ENCODE measurements at places on chromosomes 1 and 21.

DNA sequence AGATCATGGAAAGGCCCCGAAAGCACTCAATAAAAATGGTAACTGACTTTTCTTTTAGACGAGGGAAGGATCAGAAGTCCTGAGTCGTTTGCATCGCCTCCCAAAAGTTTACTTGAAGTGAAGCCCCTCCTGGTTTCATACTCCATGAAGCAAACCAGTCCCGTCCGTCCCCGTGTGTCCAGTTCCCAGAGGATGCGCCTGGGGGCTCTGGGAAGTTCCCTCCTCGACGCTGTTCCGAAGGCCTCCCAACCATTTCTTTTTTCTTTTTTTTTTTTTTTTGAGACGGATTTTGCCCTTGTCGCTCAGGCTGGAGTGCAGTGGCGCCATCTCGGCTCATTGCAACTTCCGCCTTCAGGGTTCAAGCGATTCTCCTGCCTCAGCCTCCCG lies 661 bp upstream of the OSCP1 start:
- DNase-seq, result no peak

GRCh38 chr21:43868461-43868860 lies 3.4 kb downstream of the AGPAT3 start:
- DNase-seq, result no peak

- DNase-seq, result no peak
Measured at GRCh38 chr1:51342591-51343206, 12.3 kb upstream of the TTC39A start.

DNA sequence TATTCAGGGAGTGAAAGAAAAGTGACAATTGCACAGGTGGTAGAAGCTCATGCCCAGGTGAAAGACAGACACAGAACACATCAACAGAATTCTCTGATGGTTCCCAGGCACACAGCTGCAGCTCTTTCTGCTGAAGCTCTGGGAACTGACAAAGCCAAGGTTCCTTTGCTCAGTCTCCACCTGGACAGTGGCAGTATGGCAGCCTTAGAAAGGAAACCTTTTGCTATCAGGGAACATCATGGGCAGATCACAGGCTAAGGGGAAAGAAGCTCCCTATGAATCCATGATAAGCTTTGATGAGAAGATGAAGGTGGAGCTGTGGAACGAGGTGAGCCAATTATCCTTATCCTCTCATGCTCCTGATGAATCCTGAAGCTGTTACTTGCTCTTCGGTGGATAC lies 1.2 kb downstream of the SPRR2B start:
- DNase-seq, result no peak

GRCh38 chr1:17014671-17015567 lies 3.2 kb upstream of the ATP13A2 start:
- DNase-seq, result no peak

- no peak for DNase-seq
Measured at GRCh38 chr1:173445164-173445563, 32.0 kb upstream of the PRDX6 start.

DNA sequence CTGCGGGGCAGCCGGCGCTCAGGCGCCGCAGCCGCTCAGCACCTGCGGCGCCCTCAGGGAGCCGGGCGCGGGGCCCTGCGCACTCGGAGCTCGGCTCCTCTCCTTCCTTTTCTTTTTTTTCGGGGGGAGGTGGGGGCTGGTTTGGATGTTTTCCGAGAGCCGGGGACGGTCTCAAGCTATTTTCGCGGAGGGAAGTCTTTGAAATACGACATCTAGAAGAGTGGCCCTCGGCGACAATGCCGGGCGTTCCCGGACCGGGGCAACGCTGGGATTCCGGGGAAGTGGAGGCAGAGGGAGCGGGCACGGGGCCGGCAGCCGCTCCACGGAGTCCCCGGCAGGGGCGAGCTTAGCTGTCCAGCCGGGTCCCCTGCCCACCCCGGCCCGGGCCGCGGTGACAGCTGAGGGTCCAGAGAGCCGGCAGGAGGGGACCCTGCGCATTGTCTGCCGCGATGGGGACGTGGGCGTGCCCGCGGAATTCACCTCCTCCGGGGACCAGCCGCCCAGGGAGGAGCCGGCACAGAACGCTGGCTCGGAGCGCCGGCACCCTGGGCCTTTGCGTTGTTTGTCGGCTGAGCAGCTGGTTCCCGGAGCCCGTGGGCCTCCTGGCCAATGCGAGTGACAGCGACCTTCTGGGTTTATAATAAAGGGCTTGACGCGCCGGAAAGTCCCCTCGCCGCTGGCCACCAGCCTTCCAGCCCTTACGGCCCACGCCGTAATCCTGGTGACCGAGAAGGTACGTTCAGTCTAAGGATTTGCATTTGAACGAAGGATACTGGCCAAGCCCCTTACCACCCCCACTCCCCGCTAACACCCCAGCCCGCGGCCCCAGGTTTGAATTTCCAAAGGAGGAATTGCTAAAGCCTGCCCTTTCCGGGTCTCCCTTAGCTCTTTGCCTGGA lies 582 bp downstream of the SLC37A1 start:
- DNase-seq, result peak; percentile 53

DNA sequence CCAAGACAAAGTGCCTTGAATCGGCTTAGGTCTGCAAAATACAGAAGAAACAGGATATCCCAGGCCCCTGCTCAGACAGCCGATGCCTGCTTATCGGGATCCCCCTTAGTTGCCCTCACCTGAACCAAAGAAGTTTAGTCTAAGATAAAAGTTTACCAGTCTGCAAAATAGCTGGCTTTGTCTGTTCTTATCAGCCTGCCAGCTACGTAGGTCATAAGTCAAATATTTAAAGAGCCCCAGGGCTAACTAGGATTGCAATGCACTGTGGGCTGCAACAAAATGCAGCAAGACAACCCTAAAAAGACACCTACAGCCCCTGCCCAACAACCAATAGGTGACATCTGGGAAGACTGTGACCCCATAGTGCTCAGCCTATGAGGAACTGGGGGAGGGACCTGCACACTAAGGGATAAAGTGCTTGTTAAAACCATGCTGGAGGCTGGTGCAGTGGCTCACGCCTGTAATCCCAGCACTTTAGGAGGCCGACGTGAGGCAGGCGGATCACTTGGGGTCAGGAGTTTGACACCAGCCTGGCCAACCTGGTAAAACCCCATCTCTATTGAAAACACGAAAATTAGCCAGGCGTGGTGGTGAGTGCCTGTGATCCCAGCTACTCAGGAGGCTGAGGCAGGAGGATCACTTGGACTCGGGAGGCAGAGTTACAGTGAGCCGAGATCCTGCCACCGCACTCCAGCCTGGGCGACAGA lies 27.4 kb downstream of the LRRC3 start:
- DNase-seq, result no peak

GRCh38 chr1:116343019-116343418 lies 30.0 kb upstream of the ATP1A1 start:
- no peak for DNase-seq

GRCh38 chr1:112549590-112549989 lies 40.8 kb downstream of the WNT2B start:
- no peak for DNase-seq

GRCh38 chr1:68173283-68173935 lies 58.9 kb downstream of the WLS start:
- DNase-seq, result no peak

DNA sequence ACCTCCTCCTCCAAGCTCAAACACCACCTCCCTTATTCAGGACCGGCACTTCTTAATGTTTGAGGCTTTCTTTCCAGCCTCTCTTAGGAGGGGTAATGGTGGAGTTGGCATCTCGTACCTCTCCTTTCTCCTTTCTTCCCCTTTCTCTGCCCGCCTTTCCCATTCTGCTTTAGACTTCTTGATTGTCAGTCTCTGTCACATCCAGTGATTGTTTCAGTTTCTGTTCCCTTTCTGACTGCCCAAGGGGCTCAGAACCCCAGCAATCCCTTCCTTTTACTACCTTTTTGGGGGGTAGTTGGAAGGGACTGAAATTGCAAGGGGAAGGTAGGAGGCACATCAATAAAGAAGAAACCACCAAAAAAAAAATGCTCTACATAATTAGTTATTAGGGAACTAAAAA lies 5.6 kb downstream of the ELK4 start:
- DNase-seq, result no peak

DNA sequence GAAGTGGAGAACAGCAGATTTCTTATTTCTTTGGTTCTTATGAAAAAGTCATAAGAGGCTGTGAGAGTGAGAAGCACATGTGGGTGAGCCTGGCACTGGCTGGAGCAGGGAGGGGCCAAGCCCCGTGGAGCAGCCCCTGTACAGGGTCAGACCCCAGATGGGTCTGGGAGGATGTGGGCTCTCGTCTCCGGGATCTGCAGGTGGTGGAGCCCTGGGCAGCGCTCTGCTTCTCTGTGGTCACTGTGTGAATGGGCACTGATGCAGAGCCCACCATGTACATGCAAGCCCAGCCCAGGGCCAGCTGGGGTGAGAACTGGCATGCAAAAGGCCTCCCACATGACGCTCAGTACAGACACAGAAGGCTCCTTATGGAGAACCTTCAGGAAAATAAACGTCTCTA lies 67.6 kb downstream of the SIM2 start:
- DNase-seq, result no peak

DNA sequence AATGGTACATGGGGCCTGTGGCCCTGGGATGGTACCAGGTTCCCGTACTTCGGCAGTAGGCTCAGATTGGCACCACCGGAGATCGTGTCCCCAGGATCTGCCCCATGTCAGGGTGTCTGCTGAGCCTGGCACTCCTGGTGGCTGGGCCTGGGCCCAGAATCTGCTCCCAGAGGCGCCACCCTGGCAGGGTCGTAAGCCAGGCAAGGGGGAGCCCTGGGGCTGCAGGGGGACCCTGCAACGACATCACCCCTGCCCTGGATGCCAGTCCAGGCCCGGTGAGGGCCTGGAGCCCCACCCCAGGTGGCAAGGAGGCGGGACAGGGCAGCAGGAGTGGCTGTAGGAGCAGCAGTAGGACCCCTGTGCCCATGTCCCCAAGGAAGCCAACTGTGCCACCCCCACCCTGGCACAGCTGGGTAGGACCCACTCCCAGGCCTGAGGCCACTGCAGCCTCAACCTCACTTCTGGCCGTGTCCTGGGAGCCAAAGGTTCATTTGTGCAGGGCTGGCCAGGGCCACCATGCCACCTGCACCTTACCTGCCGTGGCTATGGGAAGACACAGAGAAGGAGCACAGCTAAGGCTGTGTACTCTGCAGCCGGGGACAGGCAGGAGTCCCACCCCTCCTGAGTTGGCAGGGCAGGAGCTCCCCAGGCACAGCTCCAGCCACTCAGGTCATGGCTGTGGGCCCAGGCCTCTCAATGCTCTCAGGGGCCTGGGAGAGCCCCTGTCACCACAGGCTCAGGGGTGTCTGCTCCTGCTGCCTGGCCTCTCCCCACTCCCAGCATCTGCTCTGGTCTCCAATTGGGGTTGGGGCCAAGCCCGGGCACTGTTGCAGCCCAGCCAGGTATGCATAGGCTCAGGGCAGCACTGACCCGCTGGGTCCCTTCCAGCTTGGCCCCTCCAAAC lies 141.7 kb downstream of the EIF4G3 start:
- no peak for DNase-seq

DNA sequence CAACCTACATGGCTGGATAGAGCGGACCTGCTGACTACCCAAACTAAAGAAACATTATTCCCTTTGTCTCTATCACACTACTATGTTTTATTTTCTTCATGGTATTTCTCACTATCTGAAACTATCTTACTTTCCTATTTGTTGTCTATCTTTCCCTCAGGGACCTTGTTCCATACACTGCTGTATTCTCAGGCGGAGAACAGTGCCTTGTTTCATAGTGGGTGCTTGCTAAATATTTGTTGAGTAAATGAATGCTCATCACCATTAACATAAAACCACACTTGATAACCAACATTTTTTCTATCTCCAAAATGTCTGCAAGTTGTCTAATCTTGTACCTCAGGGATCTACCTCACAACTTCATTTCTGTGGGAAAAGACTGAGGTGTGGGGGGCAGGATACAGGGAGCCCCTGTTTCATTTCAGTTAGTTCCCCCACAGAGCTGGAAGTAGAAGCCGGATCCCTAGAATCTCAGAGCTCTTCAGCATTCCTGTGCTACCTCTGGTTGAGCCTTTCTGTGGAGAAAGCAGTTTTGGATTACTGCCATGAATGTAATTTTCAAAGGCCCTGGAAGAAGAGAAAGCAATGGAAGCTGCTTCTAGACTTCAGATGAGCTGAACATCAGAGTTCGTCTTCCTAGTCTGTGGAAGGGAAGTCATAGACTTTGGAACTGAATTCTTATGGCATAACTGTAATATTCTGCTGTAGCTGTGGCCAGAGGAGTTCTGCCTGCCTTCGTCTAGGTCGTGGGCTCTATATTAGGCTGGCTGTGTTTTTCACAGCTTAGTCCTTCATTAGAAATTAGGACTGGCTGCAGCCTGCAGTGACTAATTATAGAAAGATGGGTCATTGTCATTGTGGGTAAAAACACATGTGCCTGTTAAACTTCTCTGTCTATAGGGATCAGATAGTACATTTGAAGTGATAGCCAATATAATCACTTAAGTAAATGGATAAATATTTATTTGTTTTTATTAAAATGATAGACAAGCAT lies 293.2 kb upstream of the SGIP1 start:
- DNase-seq, result no peak

GRCh38 chr1:162088281-162088969 lies 18.9 kb downstream of the NOS1AP start:
- no peak for DNase-seq

DNA sequence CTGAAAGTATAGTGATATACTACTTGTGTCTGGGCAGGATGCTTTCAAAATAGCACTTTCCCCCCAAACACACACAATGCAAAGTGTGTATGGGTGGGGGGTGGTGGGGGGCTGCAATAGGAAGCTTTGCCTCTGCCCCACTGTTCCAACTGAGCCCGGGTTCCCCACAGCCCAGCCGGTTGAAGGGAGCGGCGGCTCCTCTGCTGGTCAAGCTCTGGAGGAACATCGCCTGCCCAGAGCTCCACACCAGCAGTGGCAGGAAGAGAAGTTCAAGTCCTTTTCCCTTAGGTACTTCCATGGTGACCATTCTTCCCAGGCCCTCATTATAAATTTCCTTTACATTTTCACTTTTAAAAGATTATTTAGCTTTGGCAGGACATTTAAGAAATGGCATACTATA lies 74.9 kb downstream of the CAPZB start:
- no peak for DNase-seq

DNA sequence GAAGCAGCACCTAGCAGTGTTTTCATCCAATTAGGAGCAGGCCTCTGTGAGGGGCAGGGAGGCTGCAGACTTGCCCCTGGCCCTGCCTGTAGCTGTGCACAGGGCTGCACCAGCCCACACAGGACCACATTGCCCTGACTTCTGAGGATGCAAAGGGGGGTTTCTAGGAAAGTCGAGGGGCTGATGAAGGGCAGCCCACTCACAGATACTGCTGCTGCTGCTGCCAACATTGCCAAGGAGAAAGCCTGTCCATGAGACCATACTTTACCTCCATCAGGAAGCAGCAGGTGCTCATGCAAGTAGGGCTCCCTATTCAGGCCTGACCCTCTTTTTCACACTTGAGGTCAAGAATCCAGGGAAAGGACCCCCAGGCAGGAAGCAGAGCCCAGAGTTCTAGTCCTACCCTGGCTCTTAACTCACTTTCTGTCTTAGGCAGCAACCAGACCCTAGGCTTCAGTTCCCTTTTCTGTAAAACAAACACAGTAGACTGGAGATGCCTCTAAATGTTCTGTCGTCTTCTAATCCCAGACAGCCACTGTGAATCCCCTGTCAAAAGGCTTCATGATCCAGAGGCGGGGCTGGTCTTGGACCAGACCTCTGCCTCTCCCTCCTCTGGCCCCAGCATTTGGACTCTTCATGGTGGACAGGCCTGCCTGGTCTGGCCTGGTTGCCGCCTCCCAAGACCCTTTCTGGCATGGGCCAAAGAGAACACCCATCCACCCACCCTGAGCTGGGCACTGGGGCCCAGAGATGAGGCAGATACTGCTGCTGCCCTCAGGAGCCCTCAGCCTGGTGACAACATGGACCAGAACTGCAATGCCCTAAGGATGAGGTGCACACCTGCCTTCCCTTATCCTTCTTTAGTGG lies 120.2 kb downstream of the GLIS1 start:
- no peak for DNase-seq

- DNase-seq, result no peak
Measured at GRCh38 chr1:20847611-20848080, 60.5 kb upstream of the HP1BP3 start.
